ENCODE measurements at places on chromosomes 4 and X. TPM values are rescaled to one million over a fixed set of nuclear protein-coding genes. Genes with fewer than 3 reads are reported as not detected.

DNA sequence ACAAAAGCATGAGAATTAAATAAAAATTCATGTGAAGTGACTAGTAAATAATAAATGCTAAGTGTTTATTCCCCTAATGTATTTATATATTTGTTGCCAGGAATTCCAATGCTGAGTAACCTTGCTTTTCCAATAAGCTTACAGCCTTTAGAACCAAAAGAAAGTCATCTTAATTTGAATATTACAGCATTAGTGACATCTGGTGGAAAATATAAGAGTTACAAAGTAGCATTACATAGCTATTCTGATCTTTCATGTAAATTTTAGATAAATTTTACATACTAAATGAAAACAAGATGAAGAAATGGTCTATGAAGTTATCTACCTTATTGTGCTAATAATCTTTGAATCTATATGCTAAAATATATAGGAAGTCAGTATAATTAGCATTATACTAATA is 10.4 kb downstream of the MAD2L1 start:
- DNase-seq = no peak

GRCh38 chrX:40095583-40096394 is 2.0 kb downstream of the BCOR start:
- DNase-seq = no peak

- no peak for DNase-seq
These were observed 12.2 kb downstream of the SLITRK4 start for GRCh38 chrX:143623657-143624056.

Gene GYPB
- not detected for polyA plus RNA-seq

Gene ERAS
- polyA plus RNA-seq = 0.76 TPM

Gene IQSEC2
- polyA plus RNA-seq = 19.3 TPM

DNA sequence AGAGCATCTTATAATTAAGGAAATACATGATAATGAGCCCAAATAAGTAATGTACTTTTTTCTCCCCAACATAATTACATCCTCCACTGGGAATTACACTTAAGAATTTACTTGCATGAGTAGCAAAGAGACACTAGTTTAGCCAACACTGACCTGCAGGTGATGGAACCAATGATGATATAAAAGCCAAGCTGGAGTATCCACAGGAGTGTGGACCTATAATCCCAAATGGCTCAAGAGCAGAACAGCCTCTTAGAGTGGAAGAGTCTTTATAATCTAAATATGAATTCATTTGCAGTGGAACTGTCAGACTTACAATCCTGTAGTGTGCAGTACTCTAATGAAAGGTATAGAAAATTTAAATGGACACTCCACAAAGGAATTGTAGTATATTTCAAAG is 22.2 kb downstream of the WDR19 start:
- no peak for DNase-seq

Gene MAGEA8
- 2.9 TPM for polyA plus RNA-seq

DNA sequence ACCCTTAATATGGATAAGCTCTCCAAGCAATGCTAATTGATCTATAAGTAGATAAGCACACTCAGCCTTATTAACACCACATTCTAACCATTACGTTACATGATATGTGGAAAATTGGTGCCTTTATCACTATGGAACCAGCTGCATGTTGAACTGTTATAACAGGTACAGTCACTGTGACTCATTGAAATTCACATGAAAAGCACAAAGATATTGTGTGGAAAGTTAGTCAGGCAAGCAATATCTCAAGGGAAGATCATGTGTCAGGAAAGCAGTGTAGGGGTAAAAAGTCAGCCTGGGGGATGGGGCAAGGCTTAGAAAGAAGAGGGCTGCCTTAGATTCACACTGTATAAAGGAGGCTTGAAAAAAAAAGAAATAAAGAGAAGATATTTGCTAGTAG is 313.7 kb upstream of the SMIM31 start:
- DNase-seq = no peak

DNA sequence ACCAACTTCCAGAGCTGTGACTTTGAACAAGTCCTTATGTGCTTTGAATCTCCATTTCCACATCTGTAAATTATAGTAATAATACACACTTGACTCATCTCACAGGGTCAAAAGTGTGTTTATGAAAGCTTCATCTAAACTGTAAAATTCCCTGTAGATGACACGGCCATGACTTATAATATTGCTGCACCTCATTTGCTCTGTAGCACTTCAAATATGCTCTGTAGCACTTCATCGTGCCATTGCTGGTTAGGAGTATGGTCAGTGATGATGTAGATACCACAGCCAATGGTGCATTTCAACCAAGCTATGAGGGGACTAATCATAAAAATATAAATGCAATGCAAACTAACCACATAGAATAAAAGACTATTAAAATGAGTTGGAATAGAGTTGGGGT is 318.6 kb downstream of the ANK2 start:
- DNase-seq = no peak

DNA sequence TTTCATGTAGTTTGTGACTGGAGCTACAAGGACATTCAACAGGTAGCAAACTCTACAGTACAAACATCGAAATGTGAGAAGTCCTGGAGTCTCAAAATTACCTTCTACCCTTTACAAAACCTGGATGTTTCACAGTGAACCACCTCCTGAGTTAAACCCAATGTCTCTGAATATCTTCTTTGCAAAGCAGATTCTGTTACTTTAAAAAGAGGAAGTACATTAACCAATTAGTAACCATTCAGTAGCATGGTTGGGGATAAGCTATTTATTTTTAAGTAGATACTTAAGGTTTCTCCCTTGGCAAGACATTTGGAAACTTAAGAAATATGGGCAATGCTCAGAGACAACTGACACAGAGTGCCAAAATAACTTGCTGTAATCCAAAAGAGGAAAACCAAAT is 371.9 kb upstream of the NWD2 start:
- no peak for DNase-seq

DNA sequence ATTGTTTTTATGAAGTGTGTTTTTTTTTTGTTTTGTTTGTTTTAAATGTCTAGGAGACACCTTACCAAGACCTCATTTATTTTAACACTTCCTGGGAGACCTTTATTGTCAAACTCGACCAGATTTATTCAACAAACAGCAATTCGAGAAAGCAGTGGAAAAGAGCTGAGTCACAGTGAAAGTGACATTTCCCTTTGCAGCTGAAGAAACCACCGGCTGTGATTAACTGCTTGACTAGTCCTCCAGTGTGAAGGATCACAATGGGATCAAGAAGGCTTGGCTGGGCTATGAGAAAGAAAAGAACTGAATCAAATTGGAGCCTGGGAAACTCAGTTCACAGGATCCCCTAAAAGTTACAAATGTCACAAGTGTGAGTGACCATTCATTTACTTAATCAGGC is 11.9 kb upstream of the ADH7 start:
- no peak for DNase-seq

Gene TCP11X2
- polyA plus RNA-seq = 3.0 TPM

GRCh38 chrX:10208281-10208856 is 51.6 kb downstream of the CLCN4 start:
- DNase-seq = no peak

Gene CYSLTR1
- 0.57 TPM for polyA plus RNA-seq

- no peak for DNase-seq
These were observed 810.0 kb downstream of the RAB28 start for GRCh38 chr4:12674184-12674583.

GRCh38 chrX:48854898-48855297 is 19.5 kb upstream of the PCSK1N start:
- peak; percentile 14 for DNase-seq

Measured in testis (tissue), 5 donors.